Mucosa of descending colon (tissue), 3 donors: ENCODE measurements at places on chromosomes 13 and 19.

DNA sequence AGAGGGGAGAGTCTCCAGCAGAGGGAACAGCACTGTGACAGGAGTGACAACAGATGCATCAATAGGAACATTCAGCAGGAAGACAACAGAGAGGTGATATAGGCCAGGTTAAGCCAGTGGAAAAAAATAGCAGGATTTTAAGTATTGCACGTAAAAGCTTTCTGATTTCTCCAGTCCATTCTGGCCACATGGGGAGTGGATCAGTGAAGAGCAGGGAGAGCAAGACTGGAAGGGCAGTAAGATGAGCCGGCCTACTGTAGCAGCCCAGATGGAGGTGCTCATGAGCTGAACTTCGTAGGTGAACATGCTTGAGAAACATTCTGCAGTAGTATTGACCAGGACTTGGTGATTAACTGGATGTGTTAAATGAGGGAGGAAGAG is 1.7 kb downstream of the UTP14C start:
- no peak for DNase-seq

DNA sequence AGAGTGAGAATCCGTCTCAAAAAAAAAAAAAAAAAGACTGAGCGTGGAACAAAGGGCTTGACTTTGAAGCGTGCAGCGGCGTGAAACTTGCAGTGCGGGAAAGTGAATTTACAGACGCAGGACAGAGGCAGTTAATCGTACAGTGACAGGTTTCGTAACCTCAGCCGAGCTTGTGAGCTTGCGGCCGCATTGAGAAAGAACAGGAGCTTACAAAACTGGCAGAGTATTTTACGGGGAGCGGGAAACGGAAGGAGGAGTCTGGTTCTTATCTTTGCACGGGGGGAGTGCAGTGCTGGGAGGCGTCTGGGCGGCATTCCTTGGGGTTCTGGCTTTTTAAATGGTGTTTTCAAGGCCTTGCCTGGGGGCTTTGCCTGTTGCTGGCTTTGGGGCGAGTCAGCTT is 6.0 kb upstream of the BSG start:
- DNase-seq, result no peak

DNA sequence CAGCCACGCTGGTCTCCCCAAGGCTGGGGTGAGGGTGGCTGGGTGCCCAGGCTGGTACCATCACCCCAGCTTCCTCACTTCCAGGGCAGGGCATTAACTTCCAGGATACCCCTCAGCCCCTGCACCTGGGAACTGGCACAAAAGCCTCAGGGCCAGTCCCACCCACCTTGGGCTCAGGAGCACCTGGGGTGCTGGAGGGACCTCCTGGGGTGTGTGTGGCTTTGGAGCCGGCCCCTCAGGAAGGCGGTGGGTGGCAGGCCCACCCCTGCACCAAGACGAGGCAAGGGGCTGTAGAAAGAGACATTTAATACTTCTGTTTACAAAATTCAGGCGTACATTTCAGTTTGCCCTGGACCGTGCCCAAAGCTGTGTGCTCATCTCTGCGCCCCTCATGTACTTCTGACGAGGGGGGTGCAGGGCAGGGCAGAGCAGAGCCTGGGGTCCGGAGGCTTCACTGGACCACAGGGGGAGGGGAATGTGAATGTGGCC is 16.8 kb downstream of the MPND start:
- DNase-seq, result no peak

DNA sequence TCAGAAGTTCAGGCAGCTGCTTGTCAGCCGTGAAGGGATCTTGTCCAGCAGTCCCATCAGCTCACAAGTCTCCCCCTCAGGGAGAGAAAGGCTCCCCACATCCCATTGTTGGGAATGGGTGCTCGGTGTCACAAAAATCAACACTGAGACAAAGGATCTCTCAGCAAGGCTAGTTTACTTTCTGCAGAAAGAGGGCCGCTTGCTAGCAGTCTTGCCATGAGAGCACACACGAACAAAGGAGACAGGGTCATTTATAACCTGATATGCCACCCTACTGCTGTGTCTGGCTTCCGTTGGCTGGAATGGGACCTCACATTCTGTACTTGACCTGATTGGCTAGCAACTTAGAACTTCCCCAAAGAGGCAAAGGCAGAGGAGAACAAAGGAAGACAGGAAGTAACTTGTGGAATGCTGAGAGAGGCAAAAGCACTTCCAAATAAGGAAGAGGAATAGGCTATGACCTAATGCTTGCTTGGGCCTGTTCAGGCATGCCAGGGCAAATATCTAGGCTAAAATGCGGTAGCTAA is 8.7 kb upstream of the IGFL3 start:
- no peak for DNase-seq

DNA sequence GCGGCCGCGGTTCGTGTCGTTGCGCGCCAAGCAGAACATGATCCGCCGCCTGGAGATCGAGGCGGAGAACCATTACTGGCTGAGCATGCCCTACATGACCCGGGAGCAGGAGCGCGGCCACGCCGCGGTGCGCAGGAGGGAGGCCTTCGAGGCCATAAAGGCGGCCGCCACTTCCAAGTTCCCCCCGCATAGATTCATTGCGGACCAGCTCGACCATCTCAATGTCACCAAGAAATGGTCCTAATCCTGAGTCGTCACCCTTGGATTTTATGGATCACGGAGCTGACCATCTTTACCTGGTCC is 475 bp downstream of the MRPL57 start:
- no peak for DNase-seq
